ENCODE measurements at places on chromosomes 7 and 10.

- DNase-seq = no peak
These were observed 49.7 kb downstream of the CCDC71L start for GRCh38 chr7:106610996-106611886.

DNA sequence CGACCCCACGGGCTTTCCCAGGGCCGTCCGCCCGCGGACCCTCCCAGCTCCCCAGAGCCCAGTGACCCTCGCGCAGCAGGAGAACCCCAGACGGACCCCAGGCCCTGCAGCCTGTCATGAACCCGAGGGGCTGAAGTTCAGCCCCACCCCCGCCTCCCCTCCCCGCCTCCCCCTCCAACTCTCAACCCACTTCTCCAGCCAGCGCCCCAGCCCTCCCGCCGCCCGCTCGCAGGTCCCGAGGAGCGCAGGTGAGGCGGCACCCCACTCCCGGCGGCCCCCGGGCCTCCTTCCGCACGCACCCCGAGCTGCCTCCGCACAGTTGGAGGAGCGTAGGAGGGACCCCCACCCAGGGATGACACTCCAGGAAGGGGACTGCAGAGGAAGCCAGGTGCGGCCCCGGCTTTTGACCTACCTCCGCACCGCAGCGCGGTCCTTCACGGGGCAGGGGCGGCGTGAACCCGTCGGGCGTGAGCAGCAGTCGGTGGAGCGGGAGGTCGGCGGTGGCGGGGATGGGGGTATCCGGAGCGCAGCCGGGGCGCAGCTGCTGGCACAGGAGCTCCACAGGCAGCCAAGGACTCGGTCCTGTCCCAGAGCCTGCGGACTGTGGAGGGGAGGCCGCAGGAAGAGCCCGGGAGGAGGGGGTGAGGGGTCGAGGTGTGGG is at the start of gene TMEM176A:
Gene TMEM176A, plus strand, starts transcription at position 189 of the 661 bp plus-strand sequence. CDS start 782 bp downstream, outside the sequence.
- DNase-seq = peak; percentile 14

DNA sequence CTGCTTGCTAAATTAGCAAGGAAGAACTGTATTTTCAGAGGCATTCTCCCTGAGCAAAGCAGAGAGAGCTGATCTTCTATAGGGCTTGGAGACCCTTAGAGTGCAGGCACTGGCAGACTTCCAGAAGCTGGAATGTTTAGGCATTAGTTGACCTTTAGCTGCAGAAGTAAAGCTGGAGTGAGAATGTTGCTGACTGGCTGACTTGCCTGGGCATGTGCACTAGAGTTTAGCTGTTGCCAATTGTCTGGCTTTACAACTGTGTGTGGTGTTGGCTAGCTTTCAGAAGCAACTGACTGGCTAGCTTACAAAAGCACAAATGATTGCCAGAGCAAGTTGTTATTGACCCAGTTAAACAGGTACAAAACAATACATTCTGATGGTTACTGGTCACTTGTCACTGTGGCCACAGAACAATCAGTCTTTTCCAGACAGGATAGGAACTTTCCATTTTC is 25.1 kb downstream of the FAM13C start:
- DNase-seq = no peak

- DNase-seq = no peak
These were observed 33.3 kb upstream of the KDM7A start for GRCh38 chr7:140209866-140210609.

GRCh38 chr10:75202321-75203045 is 8.1 kb upstream of the VDAC2 start:
- DNase-seq = no peak

GRCh38 chr10:7263616-7264015 is 147.2 kb downstream of the SFMBT2 start:
- no peak for DNase-seq

DNA sequence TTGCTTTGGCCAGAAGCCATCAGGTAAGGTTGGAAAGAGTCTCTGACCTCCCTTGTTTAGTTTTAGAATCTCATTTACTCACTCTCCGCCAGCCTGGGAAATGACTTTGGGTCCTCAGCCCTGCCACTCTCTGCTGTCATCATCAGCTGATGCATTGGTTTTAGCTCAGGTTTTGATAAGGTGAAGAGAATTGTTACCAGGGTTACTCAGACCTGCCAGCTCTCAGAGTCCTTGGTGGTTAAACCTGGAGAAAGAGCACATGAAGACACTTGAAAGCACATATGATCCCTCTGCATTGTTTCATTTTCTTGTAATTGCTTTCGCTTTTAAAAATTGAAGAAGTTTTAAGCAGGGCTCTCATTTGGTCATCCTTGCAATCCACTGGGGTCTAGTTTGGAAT is 4.0 kb upstream of the CROT start:
- no peak for DNase-seq

DNA sequence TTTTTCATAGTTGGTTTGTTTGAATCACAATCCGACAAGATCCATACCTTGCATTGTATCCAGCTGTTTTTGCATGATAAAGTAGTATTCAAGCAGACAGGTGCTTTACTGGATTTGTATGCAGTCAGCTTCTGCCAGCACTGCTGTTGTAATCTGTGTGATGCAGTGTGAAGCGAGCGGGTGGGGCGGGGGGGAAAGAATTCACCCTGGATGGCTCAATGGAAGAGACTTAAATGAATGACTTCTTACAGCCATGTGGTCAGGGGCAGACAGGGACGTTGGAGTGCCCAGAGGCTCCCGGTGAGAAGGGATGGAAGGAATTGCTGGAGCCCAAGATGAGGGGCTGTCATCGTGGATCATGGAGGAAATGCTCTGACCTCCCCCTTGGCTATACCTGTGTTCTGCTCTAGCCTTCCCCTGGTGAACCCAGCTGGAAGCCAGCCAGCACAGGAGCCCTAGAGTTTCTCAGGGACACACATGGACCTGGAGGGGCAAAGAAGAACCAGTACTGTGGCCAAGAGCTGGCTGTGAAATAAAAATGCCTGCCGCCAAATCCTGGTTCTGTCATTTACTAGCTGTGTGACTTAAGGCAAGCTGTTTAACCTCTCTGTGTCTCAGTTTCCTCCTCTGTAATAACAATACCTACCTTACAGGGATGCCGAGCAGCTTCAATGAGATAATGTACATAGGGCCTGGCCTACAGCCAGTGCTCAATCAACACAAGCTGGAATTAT is 14.1 kb downstream of the NFE2L3 start:
- no peak for DNase-seq

DNA sequence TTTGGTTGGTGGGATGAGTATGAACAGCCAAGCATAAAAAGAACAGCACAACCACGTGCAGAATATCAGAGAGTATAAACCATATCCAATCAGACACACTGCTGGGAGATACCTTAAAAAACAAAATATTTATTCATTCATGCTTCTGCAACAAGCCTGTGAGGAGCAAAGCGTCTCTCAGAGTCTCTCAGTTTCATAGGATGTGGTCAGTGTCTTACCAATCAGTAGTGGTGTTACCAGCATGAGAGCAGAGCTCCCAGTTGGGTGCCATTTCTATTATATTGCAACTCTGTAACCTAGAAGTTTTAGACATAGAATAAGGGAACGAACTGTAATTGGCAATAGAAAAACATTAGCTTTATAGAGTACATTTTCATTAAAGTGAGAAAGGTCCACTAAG is 445.9 kb upstream of the LRRN3 start:
- DNase-seq = no peak

DNA sequence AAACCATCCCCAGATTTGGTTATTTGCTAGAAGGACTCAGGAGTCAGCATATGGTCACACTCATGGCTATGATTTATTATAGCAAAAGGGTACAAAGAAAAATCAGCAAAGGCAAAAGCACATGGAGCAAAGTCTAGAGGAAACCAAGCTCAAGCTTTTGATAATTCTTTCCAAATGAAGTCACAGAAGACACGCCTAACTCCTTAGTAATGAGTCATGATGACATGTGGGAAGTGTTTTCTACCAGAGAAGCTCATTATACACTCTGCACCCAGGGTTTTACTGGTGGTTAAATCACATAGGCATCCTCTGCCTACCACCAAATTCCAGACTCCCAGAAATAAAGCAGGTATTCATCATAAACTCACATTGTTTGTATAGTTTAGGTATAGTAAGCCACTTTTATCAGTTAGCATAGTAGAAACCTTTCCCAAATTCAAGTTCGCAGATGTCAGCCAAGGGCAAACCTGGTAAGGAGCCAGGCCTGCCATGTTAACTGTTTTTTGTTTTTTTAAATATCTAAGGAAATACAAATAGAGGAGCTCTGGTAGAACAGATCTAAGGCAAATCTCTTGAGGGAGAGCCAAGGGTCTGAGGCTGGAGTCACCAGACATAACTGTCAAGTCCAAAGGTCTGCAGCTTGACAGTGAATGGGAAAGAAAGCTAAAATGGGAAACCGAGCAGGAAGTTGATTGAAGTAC is 15.4 kb upstream of the HIBADH start:
- no peak for DNase-seq

DNA sequence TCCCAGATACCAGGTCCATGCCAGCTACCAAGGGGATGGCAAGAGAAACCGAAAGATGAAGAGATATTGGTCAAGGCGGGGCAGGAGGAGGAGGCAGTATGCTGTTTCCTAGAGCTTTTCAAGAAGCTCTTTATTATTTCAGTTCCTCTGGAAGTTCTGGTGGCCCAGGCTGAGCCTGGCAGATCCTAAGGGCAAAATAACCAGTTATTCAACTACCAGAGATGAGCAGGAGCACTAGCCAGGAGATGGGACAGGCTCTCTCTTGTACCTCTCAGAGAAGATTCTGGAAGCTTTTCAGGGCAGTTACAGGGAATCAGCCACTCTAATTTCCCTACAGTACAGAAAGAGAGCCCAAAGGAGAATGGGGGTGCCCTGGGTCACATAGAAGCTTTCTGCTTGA is 5.3 kb downstream of the DNAJB12 start:
- no peak for DNase-seq

- DNase-seq = no peak
These were observed 23.8 kb downstream of the TMEM196 start for GRCh38 chr7:19749658-19750057.

DNA sequence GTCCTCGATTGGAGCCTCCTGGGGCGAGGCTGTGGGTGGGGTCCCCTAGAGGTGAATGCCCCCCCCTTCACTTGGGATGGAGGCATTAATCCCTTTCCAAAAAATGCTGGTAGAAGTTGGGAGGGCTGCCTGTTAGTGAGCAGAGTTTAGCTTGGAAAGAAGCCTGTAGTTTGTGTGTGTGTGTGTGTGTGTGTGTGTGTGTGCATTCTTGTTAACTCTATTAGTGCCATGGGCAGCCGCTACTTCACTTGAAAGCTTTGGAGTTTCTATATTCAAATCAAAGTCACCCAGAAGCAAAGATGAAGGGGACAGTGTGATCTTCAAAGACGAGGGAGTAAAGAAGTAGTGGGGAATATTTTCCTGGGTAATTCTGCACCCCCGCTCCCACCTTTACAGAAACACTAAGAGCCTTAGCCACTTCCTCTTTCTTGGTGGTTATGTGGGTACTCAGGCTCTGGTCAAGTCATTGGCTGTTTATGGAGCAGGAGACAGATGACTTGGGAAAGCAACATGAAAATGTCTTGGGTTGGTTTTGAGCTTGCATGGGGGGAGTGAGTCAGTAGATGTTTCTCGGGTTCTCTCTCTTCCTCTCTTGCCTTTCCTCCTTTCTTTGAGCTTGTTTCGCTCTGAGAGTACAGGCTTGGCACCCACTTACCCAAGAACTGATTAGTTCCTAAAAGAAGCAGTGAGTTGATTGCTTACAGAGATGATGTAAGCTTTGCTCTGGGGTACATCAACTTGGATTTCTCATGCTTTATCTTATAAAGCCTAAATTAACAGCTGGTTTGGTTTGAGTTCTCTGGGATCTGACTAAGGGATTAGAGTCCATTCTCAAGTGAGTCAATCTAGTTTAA is 35.9 kb downstream of the TCF7L2 start:
- no peak for DNase-seq

- DNase-seq = peak; percentile 7
These were observed 6.0 kb upstream of the TMED4 start for GRCh38 chr7:44587843-44588711.

DNA sequence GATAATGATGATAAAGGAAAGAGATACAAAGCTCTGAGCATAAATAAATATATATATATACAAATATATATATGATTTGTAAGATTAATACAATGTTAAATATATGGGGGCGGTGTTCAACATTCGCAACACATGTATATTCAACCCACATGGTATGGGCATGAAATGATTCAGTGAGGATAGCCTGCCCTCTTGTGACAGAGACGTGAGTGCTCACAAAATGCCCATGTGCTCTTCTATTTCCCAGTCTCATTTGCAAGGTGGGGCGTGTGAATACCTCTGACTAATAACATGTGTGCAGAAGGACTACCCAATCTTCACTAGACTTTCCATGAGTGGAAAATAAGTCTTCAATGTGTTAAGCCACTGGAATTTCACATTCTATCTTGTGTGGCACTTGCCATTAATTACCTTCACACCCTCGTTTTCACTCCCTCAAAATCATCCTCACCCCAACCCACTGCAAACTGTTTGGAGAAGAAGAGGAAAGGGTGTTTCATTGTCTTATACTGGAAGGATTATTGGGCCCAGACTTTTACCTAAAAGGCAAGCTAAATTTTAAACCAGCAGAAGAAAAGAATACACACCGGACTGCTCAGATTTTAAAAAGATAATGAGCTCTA is 26.9 kb downstream of the ASAH2 start:
- no peak for DNase-seq

- DNase-seq = no peak
These were observed 286.9 kb upstream of the NFE2L3 start for GRCh38 chr7:25864943-25865751.

GRCh38 chr10:97279121-97279815 is 13.2 kb downstream of the ARHGAP19 start:
- DNase-seq = no peak

DNA sequence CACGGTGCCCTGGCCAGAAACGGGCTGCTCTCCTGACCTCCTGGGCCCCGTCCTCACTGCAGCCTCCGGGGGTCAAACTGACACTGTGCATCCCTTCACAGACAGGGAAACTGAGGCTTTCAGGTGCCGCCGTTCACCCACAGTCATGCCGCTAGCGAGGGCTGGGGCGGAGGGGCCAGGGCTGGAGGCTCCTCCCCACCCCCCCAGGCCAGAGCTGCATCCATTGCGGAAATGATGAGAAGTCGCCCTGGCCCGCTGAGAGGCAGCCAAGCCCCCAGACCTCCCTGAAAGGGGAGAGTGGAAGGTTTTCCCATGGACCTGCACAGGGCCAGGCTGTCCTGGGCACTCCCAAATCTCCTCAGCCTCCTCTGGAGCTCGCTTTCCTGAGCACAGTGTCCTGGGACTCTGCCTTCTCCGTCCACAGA is 16.5 kb upstream of the INPP5A start:
- DNase-seq = no peak

- DNase-seq = no peak
These were observed 30.3 kb downstream of the GATA3 start for GRCh38 chr10:8084799-8085198.

GRCh38 chr7:87342231-87342630 is 3.2 kb upstream of the CROT start:
- no peak for DNase-seq

- DNase-seq = no peak
These were observed 65.5 kb downstream of the ATAD1 start for GRCh38 chr10:87752566-87752965.
